Uterine smooth muscle cell (primary cell): ENCODE measurements at places on chromosomes 16 and 17. TPM values are rescaled to one million over a fixed set of nuclear protein-coding genes. Genes with fewer than 3 reads are reported as not detected.

HS3ST3A1 gene
- total RNA-seq: 47.7 and 54.6 TPM in 2 replicates

MTHFSD gene
- 17.3 and 19.1 TPM in 2 replicates for total RNA-seq

SPNS2 gene
- total RNA-seq: 0.11 TPM in 1 of 2 replicates, not detected in the other

IL4R gene
- 15.2 and 15.5 TPM in 2 replicates for total RNA-seq

TM4SF5 gene
- total RNA-seq: not detected in 2 replicates
